ENCODE measurements at places on chromosomes 7 and 10. TPM values are rescaled to one million over a fixed set of nuclear protein-coding genes. Genes with fewer than 3 reads are reported as not detected.

GRCh38 chr10:132572545-132572937 is 35.0 kb downstream of the INPP5A start:
- DNase-seq = no peak

GRCh38 chr7:102415685-102416225 is 17.6 kb upstream of the ORAI2 start:
- no peak for DNase-seq

The RBP3 gene
- not detected for total RNA-seq

GRCh38 chr10:10313149-10313835 is 704.4 kb upstream of the CELF2 start:
- DNase-seq = no peak
